ENCODE measurements at places on chromosomes 1 and 21.

DNA sequence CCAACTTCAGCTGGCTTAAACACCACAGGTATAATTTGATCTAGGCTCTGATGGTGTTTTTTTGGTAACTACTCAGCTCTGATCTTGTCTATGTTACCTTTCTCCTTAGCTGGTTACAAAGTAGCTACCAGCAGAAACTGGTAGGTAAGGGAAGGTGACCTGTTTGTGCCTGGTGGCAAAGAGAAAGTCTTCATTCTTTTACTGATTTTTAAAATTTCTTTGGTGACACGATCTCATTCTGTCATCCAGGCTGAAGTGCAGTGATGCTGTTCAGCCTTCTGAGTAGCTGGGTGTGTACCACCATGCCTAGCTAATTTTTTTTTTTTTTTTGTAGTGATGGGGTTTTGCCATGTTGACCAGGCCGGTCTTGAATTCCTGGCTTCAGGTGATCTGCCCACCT is 62.4 kb downstream of the RABGAP1L start:
- no peak for DNase-seq

- peak; percentile 2 for DNase-seq
These were observed 14.8 kb upstream of the SOD1 start for GRCh38 chr21:31644643-31645042.

DNA sequence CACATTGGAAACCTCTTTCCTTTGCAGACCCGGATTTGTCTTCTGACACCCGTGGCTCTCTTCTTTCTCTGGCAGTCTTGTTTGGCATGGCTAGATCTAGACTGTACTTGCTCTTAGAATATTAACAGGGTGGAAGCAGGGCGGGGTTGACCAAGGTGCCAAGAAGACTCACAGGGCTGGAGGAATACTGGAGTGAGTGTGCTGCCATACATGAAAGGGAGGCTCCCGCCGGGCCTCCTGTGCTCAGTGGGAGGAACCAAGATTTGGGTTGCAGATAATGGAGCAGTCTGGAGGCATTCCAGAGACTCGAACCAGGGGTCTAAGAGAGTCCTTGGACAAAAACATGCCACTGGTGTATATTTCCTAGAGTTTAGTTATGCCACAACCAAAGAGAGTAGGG is 27.6 kb upstream of the SNX27 start:
- DNase-seq = no peak

DNA sequence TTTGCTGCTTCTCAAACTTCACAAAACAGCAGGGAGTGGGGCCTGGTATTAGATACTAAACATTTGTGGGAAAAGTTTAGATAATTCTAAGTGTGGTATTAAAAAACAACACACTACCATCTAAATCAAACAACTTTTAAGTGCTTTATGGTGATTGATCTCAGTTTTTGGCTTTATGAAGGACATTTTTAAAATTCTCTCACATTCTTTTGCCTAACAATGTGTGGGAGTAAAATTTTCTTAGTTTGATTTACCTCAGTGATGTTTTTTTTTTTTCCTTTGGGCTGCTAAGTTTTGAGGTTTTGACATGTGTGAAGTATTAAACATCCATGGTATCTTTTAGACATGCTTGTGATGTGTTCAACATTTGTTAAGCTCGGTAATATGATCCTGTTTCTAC is 116.2 kb downstream of the DISP1 start:
- DNase-seq = no peak
